Ovary (tissue), 10 donors: ENCODE measurements at places on chromosomes 7 and 10. TPM values are rescaled to one million over a fixed set of nuclear protein-coding genes. Genes with fewer than 3 reads are reported as not detected.

Gene LRRD1
- total RNA-seq, result 0.60 TPM

Gene C10orf95
- not detected for total RNA-seq

Gene BAIAP2L1
- 7.9 TPM for total RNA-seq

Gene UNCX
- total RNA-seq, result not detected

Gene SDHAF3
- total RNA-seq, result 12.9 TPM

Gene IKZF1
- 4.6 TPM for total RNA-seq

Gene AKR1C4
- not detected for total RNA-seq

Gene AKR1C3
- total RNA-seq, result 19.6 TPM

Gene LGI1
- total RNA-seq, result not detected

Gene ZC3HAV1L
- total RNA-seq, result 23.4 TPM

DNA sequence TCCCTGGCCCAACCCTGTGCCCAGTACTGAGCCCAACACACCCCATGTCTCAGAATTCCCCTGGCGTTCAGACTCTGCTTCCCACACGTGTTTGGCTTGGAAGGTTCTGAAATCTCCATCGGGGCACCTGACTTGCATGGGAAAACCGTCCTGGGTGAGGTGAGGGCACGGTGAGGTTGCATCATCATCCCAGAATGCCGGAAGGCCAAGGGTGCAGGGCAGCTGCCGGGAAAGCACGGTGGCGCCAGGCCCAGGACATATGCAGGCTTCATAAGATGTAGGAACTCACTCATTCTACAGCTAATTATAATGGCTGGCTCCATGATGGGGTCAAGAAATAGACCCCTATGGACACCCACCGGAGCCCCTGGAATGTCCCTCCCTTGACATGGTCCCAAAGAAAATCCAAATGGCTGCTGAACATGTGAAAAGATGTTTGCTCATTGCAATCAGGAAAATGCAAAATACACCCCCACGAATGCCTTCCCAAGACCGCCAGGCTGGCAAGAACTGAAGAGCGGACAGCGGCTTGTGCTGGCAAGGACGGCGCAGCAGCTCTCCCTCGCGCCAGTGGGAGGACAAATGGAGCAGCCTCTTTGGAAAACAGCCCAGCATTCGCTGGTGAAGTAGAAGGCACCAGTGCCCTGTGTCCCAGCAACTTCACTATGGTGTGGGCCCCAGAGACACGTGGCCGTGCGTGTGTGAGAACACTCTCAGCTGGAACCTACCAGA lies 2.3 kb downstream of the KNDC1 start:
- no peak for DNase-seq

- no peak for DNase-seq
These were observed 104.3 kb upstream of the CAV2 start for GRCh38 chr7:116395141-116395791.

GRCh38 chr10:4535521-4535920 lies 290.5 kb upstream of the AKR1E2 start:
- DNase-seq, result no peak

DNA sequence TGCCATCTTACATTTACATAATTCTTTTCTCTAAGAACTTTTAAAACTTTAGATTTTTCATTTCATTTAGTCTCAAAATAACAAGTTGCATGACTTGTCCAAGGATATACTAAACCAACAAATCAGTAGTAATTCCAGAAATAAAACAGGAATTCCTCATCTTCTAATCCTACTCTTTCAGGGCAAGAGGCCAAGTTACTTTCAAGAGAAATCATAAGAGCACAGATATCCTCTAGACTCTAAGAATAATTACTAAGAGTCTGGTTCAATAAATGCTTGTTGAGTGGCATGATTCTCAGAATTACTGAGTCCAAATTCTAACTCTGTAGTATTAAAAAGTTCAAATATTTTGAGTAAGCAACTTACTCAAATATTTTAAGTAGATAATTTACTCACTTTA lies 12.9 kb downstream of the PDZD8 start:
- no peak for DNase-seq

- DNase-seq, result no peak
These were observed 42.9 kb upstream of the TMEM168 start for GRCh38 chr7:112833082-112833481.

DNA sequence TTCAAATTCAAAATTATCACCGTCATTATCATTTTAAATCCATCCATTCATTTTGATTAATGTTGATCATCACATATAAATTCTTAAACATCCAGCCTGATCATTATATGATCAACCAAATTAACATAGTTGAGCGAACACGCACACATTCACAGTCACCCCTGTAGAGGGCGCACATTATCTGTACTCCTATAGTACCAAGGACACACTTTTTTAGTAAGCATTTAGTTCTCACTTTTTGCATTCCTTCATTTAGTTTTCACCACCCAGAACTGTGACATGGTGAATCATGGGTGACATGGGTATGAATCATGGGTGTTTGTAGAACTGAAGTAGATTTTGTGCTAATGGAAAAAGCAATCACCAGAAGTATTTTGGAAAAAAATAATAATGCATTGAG lies 26.0 kb upstream of the ZNF735 start:
- DNase-seq, result no peak

GRCh38 chr10:68156373-68157185 lies 47.3 kb downstream of the MYPN start:
- peak; percentile 51 for DNase-seq

- peak; percentile 83 for DNase-seq
These were observed 760 bp downstream of the CBX3 start for GRCh38 chr7:26202019-26202990.

DNA sequence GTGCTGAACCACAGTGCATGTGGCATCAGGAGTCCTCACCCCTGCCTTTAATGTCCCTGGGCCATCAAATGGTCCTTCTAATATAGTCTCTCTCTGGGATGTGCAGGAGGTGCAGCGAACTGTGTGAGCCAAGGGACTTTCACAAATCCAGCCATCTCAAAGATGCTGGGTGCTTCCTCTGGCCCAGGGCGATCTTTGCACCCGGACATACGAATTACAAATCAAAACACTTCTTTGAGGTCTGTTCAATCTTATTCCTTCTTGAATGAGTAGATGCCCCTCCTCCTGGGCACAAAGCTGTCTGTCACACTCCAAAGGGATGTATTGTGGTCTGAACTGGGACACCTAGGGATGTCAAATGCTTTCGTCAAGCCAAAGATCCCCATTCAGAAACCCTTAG lies 60.6 kb downstream of the VSTM4 start:
- DNase-seq, result no peak

- DNase-seq, result no peak
These were observed 301.6 kb upstream of the HPS1 start for GRCh38 chr10:98748298-98748697.

DNA sequence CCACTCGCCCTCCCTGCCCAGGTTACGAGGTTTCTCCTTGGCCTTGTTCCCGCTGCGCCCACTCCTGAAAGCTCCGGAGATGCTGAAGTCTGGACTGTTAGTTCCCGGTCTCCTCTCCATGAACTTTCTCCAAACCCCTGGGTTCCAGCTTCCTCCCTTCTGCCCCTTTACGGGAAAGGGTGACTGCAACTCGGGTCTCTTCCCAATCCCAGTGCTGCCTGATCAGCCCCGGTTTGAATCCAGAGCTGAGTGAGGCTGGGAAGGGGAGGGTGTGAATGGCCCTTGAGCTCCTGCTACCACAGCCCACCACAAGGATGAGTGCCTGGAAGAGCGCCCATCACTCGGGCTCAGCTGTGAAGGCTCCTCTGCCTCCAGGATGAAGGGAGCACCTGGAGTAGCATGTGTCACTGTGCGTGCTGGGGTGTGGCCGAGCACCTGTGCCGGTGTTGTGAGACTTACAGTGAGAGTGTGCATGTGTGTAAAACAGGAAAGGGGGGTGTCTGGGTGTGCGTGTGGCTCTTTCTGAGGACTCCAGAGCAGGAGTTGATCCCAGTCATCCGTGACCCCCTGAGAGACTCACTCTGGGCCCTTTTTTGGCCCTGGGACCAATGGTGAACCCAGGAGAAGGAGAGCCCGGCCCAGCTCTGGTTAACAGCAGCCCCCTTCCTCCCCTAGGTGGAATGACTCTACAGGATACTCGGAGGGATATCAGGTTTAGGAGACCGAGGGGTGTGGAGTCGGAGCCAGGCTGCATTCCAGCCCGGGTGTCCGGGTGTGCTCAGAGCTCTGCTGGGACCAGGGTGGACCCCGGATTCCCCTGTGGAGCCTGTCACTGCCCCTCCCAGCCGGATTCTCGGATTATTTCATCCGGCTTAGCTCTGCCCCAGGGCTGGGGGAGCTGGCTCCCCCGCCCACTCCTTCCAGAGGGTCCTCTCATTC lies 1.1 kb upstream of the ZNF467 start:
- DNase-seq, result no peak

GRCh38 chr7:102175423-102176170 lies 111.1 kb upstream of the SH2B2 start:
- no peak for DNase-seq
